ENCODE measurements at places on chromosomes 11 and 22.

- no peak for DNase-seq
These were observed 156.2 kb upstream of the PDGFD start for GRCh38 chr11:104320097-104320496.

GRCh38 chr11:125588505-125588904, 4.1 kb upstream of the STT3A start:
- no peak for DNase-seq

- DNase-seq = peak; percentile 69
These were observed 11.0 kb upstream of the SLC5A4 start for GRCh38 chr22:32265882-32266767.

DNA sequence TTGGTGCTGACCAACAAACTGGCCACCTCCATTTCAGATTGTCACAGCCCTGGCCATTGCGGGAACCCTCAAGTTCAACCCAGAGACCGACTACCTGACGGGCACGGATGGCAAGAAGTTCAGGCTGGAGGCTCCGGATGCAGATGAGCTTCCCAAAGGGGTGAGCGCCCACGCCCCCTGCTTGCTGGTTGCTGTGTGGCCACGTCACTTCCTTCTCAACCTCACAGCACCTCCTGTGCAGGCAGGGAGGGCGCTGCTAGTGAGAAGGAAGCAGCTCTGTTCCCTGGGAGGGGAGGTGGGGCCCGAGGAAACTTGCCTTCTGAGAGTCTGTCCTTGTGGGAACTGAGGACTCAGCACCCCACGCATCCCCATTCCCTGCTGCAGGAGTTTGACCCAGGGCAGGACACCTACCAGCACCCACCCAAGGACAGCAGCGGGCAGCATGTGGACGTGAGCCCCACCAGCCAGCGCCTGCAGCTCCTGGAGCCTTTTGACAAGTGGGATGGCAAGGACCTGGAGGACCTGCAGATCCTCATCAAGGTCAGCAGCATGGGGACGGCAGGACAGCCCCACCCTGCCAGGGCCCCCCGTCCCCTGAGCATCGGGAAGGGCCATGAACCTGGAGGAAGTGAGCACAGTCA, 19.3 kb downstream of the POLR3H start:
- DNase-seq = no peak

GRCh38 chr22:48486134-48486532, 1341.5 kb downstream of the BRD1 start:
- no peak for DNase-seq

- no peak for DNase-seq
These were observed 3.5 kb upstream of the UVRAG start for GRCh38 chr11:75811485-75811884.

GRCh38 chr11:111845276-111846028, 25.9 kb downstream of the ALG9 start:
- no peak for DNase-seq

DNA sequence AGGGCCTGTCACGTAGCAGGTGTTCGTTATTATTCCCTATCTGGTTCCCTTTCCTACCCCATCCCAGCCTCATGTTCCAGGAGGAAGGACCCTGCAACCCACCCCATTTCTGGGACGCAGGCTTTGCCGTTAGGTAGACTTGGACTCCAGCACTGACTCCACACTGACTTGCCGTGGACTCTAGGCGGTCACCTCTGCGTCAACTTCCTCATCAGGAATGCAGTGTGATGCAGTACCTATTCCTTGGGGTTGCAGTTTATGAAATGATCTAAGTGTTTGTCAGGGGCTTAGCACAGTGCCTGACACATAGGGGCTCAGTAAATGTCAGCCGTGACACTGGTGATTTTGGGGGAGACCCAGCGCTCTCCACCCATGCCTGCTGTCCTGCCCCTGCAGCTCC, 16.8 kb downstream of the DGKZ start:
- no peak for DNase-seq

- no peak for DNase-seq
These were observed 31.0 kb upstream of the OR10G7 start for GRCh38 chr11:124072147-124072546.

GRCh38 chr11:61893981-61894380, 2.6 kb upstream of the FADS3 start:
- DNase-seq = no peak

DNA sequence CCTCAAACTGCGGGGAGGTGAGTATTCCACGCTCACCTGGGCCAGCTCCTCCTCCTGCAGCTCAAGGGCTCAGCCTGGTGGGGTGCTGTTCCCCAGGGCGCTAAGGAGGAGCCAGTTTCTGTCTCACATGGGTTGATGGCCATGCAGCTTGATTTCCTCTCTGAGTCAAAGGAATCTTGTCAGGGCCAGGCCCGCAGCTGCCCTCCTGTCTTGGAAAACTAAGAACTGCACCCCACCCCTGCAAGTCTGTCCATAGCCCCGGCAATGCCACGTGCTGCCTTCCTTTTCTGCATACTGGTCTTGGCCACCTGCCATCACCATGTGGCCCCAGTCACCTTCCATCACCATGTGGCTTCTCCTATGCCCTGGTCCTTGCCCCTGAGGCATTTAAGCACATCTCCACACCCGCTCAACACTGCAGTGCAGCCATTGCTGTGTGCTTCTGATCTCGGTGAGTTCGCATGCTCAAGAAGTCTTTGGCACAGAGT, 35.2 kb upstream of the CLDN5 start:
- no peak for DNase-seq

DNA sequence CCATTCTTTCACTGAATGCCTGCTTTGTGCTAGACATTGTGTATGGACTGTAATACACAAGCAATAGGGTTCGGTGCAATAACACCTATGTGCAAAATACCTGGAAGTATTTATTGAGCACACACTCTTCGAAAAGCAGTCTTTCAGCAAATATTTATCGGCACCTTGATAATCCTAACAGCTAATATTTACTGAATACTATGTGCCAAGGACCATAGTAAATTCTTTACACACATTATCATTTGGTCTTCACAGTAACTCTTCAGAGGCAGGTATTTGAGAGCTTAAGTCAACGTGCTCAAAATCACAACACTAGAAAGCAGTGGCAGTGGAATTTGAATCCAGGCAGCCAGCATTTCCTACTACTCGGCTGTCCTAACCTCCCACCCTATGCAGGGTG, 2.2 kb downstream of the B3GNT6 start:
- DNase-seq = no peak

- peak; percentile 28 for DNase-seq
These were observed 2.1 kb upstream of the DMC1 start for GRCh38 chr22:38572065-38572464.

DNA sequence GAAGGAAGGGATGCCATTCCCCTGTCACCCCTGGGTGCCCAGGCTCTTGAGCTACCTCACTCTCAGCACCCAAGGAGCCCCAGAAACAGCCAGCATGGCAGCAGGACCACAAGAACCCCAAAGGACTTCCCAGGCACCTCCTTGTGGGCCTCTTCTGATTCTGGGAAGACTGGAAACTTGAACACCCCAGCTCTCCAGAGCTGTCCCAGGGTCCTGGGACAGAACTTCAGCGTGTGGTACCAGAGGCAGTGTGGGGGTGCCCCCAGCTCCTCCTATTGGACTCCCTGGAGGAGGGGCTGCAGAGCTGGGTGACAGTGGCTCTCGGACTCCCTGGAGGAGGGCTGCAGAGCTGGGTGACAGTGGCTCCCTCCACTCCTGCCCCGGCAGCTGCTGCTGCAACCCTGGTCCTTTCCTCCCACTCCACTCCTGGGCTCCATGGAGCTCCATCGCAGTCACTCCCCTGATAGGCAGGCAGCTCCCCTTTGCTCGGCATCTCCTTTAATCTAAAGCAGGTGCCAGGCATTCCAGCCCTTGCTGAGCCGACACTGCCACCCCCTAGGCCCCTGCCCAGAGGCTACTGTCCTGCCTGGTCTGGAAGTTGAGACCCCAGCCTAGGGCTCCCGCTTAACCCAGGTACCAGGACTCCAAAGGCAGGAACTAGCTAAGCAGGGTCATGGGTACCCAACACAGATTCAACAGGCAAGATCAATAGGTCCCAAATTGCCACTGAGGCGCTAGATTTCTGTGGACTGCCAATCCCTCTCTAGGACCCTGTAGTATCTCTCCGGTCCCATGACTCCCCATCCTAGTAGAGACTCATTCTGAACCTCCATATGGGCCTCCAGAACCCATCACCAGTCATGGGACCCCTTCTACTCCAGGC, 2.7 kb downstream of the BCL9L start:
- DNase-seq = no peak

GRCh38 chr11:116342148-116342547, 430.6 kb downstream of the BUD13 start:
- DNase-seq = no peak

DNA sequence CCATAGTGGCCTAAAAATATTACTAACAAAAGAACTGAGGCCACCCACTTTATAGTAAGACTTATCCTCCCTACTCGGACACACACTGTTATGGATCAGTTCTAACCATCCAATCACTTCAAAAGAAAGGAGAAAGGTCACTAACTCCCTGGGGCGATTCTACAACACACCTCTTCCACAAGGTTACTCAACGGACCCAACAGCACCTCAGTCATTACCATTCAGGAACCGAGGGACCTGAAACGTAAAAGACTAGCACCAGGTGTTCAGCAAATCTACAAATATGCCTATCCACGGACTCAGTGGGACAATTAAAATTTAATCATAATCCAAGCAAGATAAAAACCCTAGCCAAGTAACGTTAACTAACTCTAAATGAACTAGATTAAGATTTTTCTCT, 1.6 kb downstream of the HNRNPUL2 start:
- no peak for DNase-seq

GRCh38 chr22:45997777-45998637, 21.0 kb upstream of the WNT7B start:
- no peak for DNase-seq

GRCh38 chr11:221539-221938, 14.0 kb downstream of the RIC8A start:
- DNase-seq = no peak

DNA sequence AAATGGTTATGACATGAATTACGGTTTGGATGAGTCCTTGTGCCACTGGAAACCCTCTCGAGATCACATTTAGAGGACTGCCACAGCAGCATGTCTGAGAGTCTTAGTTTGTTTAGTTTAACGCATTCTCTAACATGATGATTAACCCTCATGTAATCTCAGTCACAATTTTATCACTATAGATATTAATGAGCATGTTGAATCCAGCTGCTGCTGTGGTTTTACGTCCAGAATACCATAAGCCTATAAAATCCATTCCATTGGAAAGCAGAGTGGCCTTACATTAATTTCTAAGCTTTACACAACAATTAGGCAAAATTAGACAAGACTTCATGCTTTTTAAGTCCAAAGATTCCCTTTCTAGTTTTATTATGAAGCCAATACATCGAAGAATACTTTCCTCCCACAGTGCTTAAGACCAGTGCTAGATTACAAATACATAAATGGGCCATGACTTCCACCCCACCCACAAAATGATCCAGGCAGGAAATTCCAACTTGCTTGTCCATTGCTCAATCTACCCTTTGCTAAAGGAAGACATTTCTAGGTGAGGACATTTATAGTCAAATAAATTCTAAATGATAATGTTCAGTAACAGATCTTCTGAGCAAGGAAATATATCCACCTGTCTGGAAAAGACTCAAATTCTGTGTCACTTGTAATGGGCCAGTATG, 3.5 kb upstream of the ELMOD1 start:
- no peak for DNase-seq

GRCh38 chr22:45903355-45904135, 73.4 kb downstream of the WNT7B start:
- no peak for DNase-seq

DNA sequence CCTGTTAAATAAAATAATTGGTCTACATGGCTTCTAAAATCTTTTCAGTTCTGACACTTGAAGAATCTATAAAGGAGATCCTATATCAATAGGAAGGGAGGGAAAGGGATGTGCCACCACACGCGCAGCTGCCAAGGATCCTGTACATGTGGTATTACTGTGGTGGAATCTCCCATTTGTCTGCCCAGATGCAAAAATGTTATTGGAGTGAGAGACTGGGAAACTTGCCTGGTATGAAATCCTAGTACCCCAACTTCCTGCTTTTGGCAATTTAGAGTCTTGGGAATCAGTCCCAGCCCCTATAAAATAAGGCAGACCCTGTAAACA, 81.9 kb upstream of the PICALM start:
- DNase-seq = no peak

GRCh38 chr22:28917747-28918549, 34.6 kb downstream of the ZNRF3 start:
- no peak for DNase-seq

- DNase-seq = no peak
These were observed 69.4 kb downstream of the FLI1 start for GRCh38 chr11:128763224-128763623.

- DNase-seq = no peak
These were observed 39.3 kb downstream of the RPL27A start for GRCh38 chr11:8721609-8722500.

DNA sequence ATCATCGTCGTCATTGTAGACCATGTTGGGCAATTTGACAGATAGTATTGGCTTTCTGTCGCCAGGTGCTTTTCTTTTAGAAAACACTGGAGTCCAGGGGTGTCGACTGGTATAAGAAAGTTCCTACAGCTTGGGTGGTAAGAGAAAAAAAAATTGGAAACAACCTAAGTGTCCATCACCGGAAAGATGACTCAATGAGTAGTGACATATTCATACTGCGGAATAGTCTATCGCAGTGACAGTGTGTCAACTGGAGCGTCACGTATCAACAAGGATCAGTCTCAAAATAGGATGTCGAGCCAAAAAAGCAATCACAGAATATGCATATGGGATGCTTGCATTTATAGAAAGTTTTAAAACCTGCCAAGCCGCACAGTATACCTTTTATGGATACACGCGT, 157.6 kb downstream of the MN1 start:
- DNase-seq = no peak

DNA sequence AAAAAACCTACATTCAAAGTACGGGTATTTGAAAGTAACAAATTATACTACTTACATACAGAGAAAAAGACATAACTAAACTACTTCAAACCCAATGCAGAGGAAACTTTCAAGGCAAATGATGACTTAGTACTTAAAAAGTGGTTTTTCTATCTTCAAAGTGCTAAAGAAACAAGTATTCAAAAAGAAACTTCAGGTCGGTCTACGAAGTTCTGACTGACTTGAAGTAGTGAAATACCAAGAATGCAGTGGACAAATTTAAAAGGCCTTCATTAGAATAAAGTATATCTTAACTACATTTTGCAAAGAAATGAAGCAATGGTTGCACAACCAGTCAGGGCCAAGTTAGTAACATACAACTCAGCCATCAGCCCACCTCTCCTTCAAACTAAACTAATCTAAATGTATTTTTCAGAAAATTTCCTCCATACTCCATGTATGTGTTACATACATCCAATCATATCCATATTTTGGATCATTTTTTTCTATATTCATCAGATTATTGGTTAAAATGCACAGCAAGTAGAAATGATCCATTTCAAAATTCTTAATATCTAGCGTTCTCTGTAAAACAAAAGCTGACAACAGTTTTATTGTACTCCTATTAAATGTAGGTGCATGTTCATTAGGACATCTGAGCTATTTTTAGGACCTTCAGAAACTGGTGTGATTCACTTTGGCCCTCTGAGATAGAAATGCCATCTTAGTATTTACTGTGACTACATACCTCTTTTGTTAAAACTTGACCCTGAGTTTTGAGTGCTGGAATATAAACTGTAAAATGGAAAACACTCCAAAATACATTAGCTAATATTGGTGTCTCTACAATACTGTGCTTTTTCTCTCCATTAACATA, 49.9 kb downstream of the BIRC2 start:
- no peak for DNase-seq
